ENCODE measurements at places on chromosomes 12 and 14. TPM values are rescaled to one million over a fixed set of nuclear protein-coding genes. Genes with fewer than 3 reads are reported as not detected.

- DNase-seq = peak; percentile 91
These were observed 59.3 kb upstream of the BDKRB2 start for GRCh38 chr14:96145116-96145864.

DNA sequence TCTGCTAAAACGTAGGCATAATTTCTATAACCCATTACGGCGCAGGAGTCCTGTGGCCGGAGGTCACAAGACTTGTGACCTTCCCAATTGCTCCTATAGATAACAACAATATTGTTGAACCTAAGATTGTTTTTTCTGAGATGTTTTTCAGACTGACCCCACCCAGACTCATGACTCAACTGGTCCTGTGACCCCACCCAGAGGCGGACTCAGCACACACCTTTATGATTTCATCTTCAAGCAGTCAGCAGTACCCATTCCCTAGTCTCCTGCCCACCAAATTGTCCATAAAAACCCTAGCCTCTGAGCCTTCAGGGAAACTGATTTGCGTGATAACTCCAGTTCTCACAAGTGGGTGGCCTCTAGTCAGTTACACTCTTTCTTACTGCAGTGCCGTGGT is 5.9 kb upstream of the PPP4R3A start:
- no peak for DNase-seq

DNA sequence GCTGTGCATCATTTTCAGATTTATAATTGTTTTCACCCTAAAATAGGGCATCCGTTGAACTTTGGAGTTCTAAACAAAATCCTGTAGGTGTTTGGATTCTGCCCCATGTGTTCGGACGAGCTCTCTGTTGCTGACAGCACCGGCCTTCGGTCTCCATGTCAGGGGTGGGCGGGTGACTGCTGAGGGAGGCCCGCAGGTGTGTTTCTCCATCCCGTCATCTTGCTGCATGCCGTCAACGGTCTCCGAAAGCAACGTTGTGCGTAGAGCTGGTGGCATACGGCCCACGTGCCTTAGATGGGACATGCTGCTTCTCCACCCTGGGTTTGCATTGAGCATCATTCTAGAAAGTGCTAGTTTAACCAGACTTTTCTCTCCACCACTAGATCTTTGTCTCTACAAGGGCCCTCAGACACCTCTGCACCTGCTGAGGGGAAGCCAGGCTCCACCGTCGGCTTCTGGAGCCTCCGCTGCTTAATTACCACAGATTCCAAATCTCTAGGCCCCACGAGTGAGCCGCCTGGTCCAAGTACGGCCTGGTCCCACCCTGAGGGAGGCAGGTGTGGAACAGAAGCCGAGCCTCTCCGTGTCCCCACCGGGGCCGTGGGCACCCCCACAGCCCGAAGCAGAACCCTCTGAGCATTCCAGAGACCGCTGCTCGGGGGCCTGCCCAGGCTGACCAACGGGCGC is 15.7 kb upstream of the AMN start:
- DNase-seq = no peak

- peak; percentile 3 for DNase-seq
These were observed at the start of gene ADGRD1 for GRCh38 chr12:130953771-130954543. ADGRD1 (plus strand) TSS chr12:130953907; CDS start chr12:130954466, 559 bp downstream.

GRCh38 chr12:132540436-132540835 is 50.5 kb downstream of the FBRSL1 start:
- DNase-seq = no peak

DNA sequence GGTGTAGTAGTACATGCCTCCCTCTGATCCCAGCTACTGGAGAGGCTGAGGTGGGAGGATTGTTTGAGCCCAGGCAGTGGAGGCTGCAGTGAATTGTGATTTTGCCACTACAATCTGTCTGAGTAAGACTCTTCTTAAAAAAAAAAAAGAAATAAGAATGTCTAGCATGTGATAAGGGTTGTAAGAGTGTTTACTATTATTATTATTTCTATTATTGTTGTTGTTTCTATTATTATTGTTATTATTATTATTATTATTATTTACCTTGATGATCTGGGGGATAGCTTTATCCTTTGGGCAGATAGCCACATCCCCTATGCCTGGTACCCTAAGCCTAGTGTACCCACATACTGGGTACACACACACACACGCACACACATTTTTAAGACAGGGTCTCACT is 4.3 kb downstream of the OAS3 start:
- DNase-seq = no peak

Gene TEX52
- polyA plus RNA-seq = not detected

Gene MYRFL
- not detected for polyA plus RNA-seq

Measured in IMR-90 (cell line).